Osteocyte (in vitro differentiated cells): ENCODE measurements at places on chromosomes 3 and 15. TPM values are rescaled to one million over a fixed set of nuclear protein-coding genes. Genes with fewer than 3 reads are reported as not detected.

GRCh38 chr3:116340680-116341216 is 104.5 kb downstream of the LSAMP start:
- H3K36me3 ChIP-seq = no peaks in the 10 kb centered on the region
- DNase-seq = no peak
- H3K4me3 ChIP-seq = no peak overlapping the region
- H3K27ac ChIP-seq = no peak overlapping the region
- peaks cover 32% of the 10 kb centered on the region for H3K27me3 ChIP-seq
- H3K4me1 ChIP-seq = no peaks in the 10 kb centered on the region

DNA sequence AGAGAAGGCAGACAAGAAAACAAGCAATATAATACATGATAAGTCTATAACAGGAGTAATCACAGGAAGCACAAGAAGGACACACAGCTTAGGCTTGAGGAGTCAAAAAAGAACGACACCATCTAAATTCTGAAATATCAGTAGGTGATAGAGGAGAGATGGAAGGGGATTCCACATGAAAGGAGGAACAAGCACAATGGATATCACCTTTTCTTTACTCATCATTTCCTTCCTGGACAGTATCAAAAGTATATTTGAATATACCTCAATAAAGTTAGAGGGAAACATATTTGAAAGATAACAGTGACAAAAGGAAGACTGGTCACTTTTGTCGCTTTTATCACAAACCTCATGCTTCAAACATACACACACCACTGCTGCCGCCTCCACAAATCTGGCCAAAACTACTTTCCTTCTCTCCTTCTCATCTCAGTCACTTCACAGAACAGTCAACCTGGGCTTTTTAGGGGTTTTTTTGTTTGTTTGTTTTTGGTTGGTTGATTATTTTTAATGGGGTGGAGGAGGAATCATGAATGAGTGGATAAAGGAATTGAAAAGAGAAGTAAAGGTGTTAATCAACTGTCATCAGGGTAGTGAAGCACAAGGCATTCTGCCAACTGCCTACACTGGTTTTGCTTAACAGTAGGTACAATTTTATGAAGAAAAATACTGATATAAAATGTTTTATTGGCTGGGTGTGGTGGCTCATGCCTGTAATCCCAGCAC is 18.5 kb downstream of the DENND4A start:
- H3K27ac ChIP-seq = no peak overlapping the region
- peaks cover 4% of the 10 kb centered on the region for H3K4me1 ChIP-seq
- no peaks in the 10 kb centered on the region for H3K27me3 ChIP-seq
- DNase-seq = no peak
- H3K36me3 ChIP-seq = no peaks in the 10 kb centered on the region

GRCh38 chr3:143628971-143629370 is 219.3 kb downstream of the SLC9A9 start:
- DNase-seq = no peak
- H3K27me3 ChIP-seq = no peaks in the 10 kb centered on the region
- no peaks in the 10 kb centered on the region for H3K36me3 ChIP-seq
- no peak overlapping the region for H3K4me3 ChIP-seq
- peaks cover 7% of the 10 kb centered on the region for H3K4me1 ChIP-seq

The CSPG4 gene
- 43.3 and 48.1 TPM in 2 replicates for total RNA-seq

DNA sequence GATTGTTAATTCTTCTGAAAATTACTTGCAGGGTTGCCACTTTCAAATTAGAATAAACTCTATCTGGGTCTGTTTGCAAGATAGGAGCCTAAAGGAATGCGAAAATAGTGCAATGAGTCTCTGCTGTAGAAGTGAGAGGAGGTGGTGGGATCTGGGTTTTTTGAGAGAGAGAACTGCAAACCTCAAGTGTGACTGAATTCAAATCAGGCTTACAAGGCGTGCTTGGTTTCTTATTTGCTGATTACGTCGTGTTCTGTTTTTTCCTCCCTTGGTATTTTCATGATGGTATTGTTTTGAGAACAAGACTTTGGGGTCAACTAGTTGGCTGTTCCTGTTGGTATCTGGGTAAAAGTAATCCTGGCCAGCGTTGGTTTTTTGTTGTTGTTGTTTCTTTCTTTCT is 490.9 kb upstream of the CFAP20DC start:
- no peak for DNase-seq
- no peaks in the 10 kb centered on the region for H3K27me3 ChIP-seq
- peak overlapping the region; percentile 87 for H3K27ac ChIP-seq
- H3K4me1 ChIP-seq = peaks cover 50% of the 10 kb centered on the region

The PRR20G gene
- total RNA-seq = not detected in 2 replicates

DNA sequence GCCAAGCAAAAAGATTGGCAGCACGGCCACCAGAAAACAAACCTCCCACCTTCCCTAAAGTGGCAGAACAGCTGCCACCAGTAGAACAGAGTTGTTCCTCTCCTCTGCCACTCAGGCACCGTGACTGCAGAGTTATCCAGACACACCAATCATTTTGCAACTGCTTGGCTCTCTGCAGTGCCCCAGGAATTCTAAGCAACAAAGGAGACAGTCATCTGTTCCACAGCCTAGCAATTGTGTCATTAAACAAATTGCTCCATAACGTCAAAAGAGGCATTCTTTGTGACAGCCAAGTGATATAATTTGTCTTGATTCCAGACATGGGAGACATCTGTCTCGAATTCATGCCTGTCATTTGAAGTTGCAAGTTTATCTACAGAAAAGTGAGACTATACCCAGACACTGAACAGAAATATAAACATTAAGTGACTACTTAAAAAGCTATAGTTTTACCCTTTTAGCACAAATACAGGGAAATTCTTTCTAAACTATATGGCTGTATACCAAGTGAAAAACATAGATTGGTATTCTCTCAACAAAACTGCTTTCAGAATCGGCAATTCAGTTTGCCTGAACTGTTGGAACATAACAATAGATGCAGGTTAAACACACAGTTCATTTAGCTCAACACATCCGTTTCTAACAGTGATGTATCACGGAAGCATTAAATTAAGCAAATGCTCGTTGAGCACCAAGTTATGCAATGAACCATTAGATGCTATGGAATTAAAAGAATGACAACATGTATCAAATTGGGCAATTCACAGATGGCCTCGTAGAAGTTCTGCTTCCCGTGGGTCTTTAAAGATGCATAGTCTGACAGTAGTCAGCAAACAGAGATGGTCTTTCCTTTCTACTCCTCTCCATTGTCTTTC is 281.3 kb downstream of the FGF12 start:
- no peaks in the 10 kb centered on the region for H3K4me1 ChIP-seq
- no peak for DNase-seq
- no peaks in the 10 kb centered on the region for H3K36me3 ChIP-seq
- no peak overlapping the region for H3K4me3 ChIP-seq

The DNAH12 gene
- 0.05 and 0.08 TPM in 2 replicates for total RNA-seq

GRCh38 chr15:49471733-49472132 is 48.7 kb downstream of the FGF7 start:
- H3K4me1 ChIP-seq = peaks cover 10% of the 10 kb centered on the region
- DNase-seq = no peak
- no peak overlapping the region for H3K27ac ChIP-seq
- no peaks in the 10 kb centered on the region for H3K36me3 ChIP-seq

The LARP6 gene
- total RNA-seq = 119 and 123 TPM in 2 replicates

- no peaks in the 10 kb centered on the region for H3K36me3 ChIP-seq
- H3K27me3 ChIP-seq = no peaks in the 10 kb centered on the region
- no peak overlapping the region for H3K4me3 ChIP-seq
- H3K27ac ChIP-seq = no peak overlapping the region
- peaks cover 60% of the 10 kb centered on the region for H3K4me1 ChIP-seq
- peak; percentile 77 for DNase-seq
Observed at GRCh38 chr15:98774756-98775497, 126.6 kb downstream of the IGF1R start.

The EFCC1 gene
- total RNA-seq = 0.13 TPM in 1 of 2 replicates, not detected in the other

DNA sequence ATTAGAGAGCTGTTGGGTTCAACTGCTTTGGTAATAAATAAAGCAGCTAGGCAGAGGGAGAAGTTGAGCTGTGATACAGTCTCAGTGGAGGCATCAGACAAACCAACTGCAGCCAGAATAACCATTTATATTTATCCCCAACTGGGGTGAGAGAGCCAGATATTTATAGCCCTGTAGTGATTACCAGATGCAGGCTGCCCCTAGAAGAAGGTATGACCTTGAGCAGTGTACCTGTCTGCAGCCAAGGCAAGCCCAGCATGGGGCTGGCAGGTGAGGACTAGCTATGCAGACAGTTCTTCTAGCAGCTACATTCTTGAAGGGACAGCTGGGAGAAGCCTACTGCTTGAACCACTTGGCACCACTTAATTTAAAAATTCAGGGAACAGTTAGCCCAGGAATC is 144.4 kb upstream of the EPHA3 start:
- peaks cover 10% of the 10 kb centered on the region for H3K4me1 ChIP-seq
- no peak overlapping the region for H3K4me3 ChIP-seq
- DNase-seq = no peak
- H3K27ac ChIP-seq = no peak overlapping the region

- H3K27ac ChIP-seq = peak overlapping the region; percentile 94
- peaks cover 25% of the 10 kb centered on the region for H3K36me3 ChIP-seq
- no peaks in the 10 kb centered on the region for H3K27me3 ChIP-seq
- H3K4me3 ChIP-seq = no peak overlapping the region
Observed at GRCh38 chr15:74843891-74844299, 939 bp upstream of the ULK3 start.

- no peak for DNase-seq
- no peak overlapping the region for H3K4me3 ChIP-seq
- peaks cover 30% of the 10 kb centered on the region for H3K4me1 ChIP-seq
- no peaks in the 10 kb centered on the region for H3K36me3 ChIP-seq
Observed at GRCh38 chr3:187261541-187261969, 30.0 kb downstream of the MASP1 start.
